ENCODE measurements at places on chromosomes 16 and 17.
A peak's percentile ranks its signal among the peaks of the same experiment; 100 is the strongest.

DNA sequence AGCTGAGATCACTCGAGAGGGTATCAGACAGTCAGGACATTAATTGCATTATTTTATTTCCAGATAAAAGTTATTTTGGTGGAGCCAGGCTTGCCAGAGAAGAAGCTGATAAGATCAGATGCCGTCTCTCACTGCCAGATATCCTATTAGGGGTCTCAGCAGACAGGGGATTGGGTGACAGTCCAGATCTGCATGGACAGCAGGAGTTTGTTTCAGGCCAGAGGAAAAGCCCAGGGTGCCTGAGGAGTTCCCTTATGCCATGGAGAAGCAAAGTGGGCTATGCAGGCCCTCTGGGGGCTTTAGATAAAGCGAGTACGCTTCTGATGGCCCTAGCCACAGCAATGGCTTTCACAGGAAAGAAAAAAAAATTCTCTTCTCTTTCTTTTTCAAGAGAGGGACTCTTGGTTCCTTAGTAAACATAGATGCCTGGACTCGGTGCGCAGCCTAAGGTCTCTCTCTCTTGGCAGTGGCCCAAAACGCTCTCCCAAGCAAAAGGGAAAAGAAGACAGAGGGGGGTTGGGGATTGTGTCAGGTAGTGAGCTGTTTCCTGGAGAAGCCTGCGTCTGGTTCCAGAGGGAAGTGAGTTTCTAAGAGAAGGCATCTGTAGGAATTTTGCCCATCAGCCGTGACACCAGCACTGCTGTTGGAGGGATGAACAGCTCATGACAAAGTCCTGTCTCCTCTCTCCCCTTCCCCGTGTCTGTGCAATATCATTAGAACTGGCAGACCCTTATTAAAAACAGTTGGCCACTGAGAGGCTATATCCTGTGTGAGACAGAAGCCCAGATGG is 166.3 kb upstream of the FOXF1 start:
- no peak for DNase-seq

GRCh38 chr16:7182510-7183109 is 150.0 kb upstream of the RBFOX1 start:
- DNase-seq: no peak

DNA sequence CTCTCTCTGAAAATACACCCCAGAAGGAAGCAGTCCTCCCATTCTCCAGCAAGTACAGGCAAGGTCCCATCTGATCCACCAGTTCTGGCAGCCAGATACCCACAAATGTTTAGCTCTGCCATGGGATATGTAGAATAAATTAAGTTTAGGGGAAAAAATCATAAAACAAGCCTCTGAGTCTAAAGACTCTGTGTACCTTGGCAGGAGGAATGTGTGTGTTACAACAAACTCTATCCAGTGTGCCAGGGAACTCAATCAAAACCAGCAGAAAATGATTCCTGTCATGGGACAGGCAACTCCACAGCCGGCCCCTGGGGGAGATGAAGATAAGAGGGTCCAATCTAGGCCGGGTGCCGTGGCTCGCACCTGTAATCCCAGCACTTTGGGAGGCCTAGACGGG is 73.4 kb downstream of the MRM3 start:
- DNase-seq: no peak

- DNase-seq: no peak
These were observed at the start of gene RHBDL1 for GRCh38 chr16:674968-675883. Gene RHBDL1, plus strand, starts transcription at chr16:675671. Its CDS starts 120 bp downstream, at chr16:675791.

DNA sequence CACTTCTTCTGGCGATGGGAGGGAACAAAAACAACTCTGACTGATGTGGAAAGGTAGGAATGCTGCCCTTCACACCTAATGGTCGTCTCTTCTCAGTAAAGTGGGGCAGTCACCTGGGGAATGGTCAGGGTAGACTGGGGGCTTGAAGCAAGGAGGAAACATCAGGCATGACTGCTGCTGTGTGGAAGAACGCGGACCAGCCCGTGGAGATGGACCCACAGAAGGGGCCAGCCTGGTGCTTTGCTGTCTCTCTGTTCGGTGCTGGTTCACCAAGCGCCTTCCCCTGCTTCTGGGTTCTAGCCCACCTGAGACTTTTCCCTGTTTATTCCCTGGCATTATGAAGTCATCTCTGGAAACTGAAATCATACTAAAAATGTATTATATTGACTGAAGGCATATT is 96.2 kb upstream of the DNAH17 start:
- DNase-seq: no peak

DNA sequence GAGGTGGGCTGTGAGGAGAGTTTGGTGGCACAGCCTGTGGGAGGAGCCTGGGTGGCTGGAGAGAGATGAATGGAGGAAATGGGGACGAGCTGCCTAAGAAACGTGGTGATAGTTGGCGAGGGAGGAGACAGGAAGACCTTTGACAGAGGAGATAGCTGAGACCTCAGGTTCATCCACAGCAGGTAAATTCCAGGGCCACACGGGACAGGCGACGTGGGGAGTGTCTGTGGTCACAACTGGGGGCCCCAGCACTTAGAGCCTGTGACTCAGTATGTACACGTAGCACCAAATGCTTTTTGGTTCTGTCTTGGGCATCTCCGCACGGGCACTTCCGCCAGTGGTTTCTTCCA is 7.7 kb downstream of the MINK1 start:
- no peak for DNase-seq

GRCh38 chr16:3009568-3010390 is 2.9 kb upstream of the CLDN9 start:
- no peak for DNase-seq

GRCh38 chr17:30379903-30380381 is 1.2 kb downstream of the CPD start:
- no peak for DNase-seq

DNA sequence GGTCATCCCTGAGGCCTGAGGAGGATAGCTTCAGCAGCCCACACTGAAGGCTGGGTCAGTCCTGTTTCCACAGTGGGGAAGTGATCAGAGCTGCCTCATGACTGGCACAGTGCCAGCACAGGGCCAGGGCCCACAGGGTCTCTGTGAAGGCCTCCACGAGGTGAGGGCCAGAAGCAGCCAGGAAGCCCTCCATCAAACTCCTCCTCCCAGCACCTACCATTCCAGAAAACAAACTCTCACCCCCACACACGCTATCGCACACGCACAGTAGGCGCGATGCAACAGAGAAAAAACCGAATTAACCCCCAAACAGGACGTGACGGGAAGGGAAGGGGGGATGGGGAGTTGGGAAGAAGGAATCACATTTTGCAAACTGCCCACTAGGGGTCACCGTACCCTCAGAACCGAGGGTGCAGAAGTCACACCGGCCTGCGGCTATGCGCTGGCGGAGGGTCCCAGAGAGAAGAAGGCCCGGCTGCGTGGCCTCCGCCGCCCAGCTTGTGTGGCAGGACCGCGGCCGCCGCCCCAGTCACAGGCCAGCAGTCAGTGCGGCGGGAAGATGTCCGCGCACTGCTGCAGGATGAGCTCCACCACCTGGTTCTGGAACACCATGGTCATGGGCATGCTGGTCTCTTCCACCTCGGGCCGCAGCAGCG is 37.6 kb downstream of the ARHGAP27 start:
- DNase-seq: peak; percentile 69

GRCh38 chr17:75011401-75012095 is 922 bp upstream of the MRPL58 start:
- no peak for DNase-seq

GRCh38 chr17:4738136-4739121 is 1.2 kb upstream of the ZMYND15 start:
- DNase-seq: no peak

GRCh38 chr17:5675625-5676421 is 91.5 kb upstream of the NLRP1 start:
- DNase-seq: no peak

DNA sequence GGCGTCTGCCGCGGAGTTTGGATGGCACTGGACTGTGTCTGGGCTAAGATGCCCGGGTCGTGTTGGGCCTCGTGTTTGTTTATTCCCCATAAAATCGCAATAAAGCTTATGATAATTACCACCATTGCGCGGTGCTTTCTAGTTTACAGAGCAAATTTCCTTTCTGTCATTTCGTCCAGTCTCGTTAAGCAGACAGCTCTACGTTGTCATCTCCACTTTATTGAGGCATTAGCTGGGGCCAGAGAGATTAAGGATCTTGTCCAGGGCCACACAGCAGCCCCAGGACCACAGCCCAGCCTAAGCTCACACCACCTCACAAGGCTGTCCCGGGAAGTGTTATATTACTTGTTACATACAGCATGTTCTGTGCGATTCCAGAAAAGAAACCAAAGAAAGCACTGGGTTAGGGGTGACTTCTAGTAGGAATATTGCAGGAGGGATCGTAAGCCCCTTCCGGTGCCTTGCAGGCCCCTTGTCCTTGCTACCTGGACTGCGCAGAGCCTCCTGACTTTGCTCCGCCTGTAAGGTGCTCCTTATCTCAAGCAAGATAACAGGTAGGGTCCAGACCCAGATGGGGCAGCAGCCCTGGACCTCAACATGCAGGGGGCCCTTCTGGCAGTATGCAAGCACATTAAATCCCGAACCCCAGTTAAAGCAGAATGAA is 6.3 kb downstream of the NOS2 start:
- DNase-seq: no peak

- DNase-seq: no peak
These were observed 221.3 kb downstream of the C16orf78 start for GRCh38 chr16:49594685-49595498.

GRCh38 chr17:44924107-44924544 is 8.8 kb upstream of the GFAP start:
- no peak for DNase-seq

DNA sequence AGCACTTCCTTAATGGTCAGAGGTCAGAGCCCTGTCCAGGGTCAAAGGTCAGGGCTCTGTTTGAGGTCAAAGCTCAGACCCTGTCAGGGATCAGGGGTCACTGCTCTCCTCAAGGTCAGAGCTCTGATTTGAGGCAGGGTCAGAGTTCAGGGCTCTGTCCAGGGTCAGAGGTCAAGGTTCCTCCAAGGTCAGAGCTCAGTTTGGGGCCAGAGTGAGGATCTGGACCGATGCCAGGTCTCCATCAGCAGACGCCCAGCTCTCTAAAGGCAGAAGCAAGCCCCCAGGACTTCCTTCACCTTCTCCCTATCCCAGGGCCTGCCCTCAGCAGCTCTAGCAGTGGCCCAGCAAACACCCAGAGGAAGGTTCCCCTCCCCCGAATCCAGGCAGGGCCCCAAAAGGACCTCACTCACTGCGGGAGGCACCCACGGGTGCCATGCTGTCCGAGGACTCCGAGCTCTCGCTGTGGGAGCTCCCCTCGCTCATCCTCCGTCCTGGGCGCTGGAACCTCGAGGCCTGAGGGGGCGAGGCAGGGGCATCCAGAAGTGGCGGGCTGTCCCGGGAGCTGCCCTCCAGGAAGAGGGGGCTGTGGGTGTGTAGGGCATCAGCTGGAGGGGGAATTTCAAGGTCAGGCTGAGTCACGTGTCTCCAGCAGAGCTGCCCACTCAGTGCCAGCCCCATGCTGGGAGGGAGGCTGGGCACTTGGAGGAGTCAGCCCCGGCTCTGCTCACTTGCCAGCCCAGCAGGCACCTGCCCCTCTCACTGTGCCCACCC is 26.7 kb downstream of the PIMREG start:
- no peak for DNase-seq

GRCh38 chr16:85798283-85798776 is 1.0 kb downstream of the EMC8 start:
- no peak for DNase-seq

GRCh38 chr16:49281480-49281842 is at the start of gene CBLN1:
Gene CBLN1, minus strand, starts transcription at chr16:49281838. Its CDS starts 373 bp downstream, at chr16:49281465.
- no peak for DNase-seq

GRCh38 chr17:73210002-73210678 is 17.3 kb downstream of the COG1 start:
- peak; percentile 51 for DNase-seq

- no peak for DNase-seq
These were observed 43.2 kb downstream of the PIMREG start for GRCh38 chr17:6487251-6488007.

GRCh38 chr16:88507231-88507743 is 54.2 kb downstream of the ZFPM1 start:
- no peak for DNase-seq

DNA sequence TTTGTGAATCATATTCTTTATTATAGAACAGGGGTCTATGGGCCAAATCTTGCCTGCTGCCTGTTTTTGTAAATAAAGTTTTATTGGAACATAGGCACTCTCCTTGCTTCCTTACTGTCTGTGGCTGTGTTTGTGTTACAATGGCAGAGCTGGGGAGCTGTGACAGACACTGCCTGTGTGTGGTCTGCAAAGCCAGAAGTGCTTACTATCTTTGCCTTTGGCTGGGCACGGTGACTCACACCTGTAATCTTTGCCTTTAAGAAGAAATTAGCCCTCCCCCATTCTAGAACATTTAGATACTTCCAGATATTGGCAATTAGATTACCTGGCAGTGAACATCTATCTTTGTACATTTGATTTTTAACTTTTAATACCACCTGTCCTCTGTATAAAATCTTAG is 308.3 kb downstream of the FOXL1 start:
- no peak for DNase-seq

DNA sequence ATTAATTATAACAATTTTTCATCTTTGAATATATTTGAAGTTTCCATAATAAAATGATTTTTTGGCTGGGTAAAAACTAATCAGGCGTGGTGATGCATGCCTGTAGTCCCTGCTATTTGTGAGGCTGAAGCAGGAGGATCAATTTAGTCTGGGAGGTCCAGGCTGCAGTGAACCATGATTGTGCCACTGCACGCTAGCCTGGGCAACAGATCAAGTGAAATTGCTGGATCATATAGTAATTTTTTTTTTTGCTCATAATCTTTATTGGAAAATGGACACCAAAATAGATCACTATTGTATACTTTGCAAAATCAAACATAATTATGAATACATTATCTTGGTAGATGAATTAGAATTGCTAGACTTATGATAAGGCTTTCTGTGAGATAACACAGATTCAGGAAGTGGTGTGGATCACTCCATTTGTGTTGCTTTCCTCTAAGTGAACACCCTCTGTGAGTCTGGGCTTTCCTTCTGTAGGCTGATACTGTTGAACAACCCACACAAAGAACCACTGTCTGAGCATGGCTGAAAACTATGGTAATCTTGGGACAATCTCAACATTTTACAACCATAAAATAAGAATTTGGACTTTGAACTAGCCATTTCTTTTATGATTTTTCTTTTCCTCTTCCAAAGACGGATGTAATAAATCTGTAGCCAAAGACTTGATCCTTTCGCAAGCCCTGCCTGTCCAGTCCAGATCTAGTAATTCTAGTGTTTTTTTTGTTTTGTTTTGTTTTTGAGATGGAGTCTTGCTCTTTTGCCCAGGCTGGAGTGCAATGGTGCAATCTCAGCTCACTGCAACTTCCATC is 5.6 kb upstream of the ST3GAL2 start:
- DNase-seq: no peak

- no peak for DNase-seq
These were observed 25.7 kb downstream of the CHD9 start for GRCh38 chr16:53080345-53081031.

- peak; percentile 51 for DNase-seq
These were observed 165.1 kb downstream of the CHD9 start for GRCh38 chr16:53219795-53220454.

DNA sequence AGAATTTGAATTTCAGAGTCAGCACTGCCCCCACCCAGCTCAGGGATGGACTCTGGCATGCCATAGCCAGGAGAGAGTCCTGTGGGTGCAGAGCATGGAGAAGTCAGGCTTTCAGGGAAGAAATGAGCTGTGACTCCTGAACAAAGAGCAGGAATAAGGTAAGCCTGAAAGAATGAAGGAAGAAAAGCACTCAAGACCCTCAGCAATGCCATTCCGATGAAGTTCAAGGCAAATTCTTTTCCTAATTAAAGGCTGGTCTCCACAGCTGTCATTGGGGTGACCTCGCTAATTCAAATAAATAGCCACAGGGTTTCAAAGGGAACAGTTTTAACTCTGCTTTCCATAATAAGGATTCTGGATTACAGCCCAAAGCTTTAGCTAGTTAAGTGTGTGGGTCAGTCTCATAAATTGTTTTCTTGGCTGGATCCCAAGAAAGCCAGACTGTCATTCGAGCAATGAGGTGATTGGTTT is 31.7 kb downstream of the TOM1L2 start:
- DNase-seq: no peak
